ENCODE measurements at places on chromosomes 3 and 15.

GRCh38 chr15:70853973-70854665, at the start of gene LARP6:
TSS of gene LARP6 (minus strand) at chr15:70854157. CDS start at chr15:70854088, 69 bp downstream.
- DNase-seq, result no peak

- no peak for DNase-seq
These were observed 64.3 kb downstream of the CASR start for GRCh38 chr3:122247825-122248185.

DNA sequence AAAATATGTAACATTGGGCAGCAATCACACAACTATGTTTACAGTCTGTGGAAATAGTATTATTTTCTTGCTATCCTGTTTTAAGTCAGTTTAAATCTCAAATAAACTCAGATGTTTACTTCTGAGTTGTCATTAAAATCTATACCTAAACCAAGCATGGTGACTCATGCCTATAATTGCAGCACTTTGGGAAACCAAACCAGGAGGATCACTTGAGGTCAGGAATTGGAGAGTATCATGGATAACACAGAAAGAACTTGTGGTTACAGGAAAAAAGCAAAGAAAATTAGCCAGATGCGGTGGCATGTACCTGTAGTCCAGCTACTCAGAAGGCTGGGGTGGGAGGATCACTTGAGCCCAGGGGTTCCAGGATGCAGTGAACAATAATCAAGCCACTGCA, 631.6 kb upstream of the EPHA6 start:
- DNase-seq, result no peak

DNA sequence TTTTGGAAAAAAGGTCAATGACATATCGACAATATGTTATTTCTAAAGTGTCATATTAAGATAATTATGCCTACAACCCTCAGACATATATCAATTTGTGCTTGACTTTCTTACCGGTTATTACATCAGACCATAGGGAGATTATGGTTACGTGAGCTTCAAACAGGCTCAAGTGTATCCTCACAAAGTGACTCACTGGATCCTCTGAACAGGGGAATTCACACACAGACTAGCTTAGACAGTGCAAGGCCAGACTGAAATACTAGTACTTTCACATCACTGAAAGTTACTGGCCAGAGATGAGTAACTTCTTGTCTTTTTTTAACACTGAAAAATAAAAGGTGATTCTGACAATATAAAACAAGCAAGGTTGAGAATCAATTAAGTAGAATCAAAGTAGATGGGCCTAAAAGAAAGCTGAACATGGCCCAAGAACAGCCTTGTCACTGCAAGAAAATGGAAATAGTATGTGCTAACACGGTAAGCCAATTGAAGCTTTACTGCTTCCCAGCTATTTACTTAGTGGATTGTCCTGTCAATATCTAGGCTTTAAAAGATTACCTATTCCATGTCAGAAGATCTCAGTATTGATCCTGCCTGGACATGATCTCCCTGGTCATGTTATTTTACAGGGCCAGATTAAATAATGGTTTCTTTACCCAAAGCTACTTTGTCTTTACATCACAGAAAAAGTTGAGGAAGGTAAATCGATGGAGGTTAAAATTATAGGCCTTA, 848.6 kb downstream of the ROBO1 start:
- DNase-seq, result no peak

- DNase-seq, result no peak
These were observed 157.2 kb upstream of the IL12A start for GRCh38 chr3:159831466-159831865.

DNA sequence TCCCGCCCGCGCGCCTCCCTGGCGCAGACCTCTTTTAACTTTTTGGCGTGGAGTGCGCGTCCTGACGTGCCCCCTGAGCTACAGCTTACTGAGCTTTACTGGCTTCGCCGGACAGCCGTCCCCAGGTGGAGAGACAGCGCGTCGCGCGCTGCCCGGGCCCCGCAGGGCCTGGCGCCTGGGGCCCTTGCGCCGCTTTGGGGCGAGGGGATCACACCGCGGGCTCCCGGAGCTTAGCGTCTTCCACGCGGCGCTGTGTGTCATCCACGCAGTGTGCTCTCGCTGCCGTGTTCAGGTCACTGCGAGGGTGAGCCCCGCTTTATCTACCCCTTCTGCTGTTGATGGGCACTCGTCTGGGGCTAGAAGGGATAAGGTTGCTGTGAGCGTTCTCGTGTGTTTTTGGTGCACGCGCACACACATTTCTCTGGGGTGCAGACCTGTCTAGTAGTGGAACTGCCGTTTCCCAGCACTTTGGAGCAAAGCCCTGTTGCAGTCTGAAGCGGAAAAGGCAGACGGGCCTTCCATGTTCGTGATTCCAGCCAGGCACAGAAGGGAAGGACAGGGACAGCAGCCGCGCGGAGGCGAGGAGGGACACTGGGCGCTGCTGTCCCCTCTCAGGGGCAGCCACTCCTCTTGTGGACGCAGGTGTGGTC, 33.1 kb upstream of the ALDH1L1 start:
- no peak for DNase-seq

DNA sequence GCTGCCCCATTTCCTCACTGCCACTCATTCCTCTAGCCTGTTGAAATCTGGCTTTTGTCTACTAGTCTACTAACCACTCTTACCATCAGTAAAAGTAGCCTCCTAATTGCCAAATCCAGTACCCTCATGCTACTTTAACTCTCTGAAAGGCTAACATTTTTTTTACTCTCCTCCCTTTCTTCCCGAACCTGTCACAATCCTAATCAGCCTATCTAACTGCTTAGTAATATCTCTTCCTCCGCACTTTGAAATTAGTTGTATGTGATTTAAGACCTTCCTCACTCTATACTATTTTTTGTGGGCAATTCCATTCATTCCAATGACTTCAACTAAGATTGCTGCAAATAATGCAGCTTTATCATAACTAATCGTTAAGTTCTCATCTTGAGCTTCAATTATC, 3.7 kb downstream of the SENP7 start:
- no peak for DNase-seq

DNA sequence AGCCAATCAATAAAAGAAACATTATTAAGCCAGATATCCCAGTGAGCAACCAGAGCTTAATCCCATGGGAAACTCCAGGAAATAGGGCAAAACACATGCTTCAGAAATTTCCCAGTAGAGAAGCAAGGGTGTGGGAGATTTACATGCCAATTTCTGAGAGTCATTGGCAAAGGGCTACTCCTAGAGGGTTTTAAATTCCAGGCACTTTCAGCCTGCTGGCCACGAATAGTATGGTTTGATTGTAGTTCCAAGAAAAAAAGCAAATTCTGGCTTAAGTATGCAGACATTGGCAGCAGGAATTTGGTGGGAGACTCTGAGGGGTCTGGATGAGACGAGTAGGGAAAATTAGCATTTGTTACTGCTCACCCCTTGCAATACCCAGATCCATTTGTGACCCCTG, 402.1 kb upstream of the SUCLG2 start:
- DNase-seq, result no peak

GRCh38 chr15:92906563-92907081, 6.5 kb downstream of the CHD2 start:
- no peak for DNase-seq

- DNase-seq, result no peak
These were observed 6.3 kb upstream of the BHLHE40 start for GRCh38 chr3:4972652-4973643.

DNA sequence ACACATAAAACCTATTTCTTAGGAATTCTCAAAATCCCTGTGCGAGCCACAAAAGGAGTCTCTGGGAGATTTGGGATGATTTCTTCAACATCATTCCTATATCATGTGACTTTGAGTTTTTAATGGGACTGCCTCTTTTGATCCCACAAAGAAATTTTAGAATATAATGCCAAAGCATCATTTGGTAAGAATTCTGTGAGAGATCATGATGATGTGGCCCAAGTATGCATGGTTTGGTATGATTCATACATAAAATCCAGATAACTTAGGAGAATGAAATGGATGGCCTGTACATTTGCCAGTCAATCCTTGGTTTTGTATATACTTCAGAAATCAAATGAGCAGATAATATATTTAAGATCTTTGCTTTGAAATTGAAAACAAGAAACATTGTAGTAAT, 61.3 kb downstream of the UBE2E2 start:
- DNase-seq, result no peak

- no peak for DNase-seq
These were observed 219.7 kb downstream of the WNT5A start for GRCh38 chr3:55267206-55267930.

DNA sequence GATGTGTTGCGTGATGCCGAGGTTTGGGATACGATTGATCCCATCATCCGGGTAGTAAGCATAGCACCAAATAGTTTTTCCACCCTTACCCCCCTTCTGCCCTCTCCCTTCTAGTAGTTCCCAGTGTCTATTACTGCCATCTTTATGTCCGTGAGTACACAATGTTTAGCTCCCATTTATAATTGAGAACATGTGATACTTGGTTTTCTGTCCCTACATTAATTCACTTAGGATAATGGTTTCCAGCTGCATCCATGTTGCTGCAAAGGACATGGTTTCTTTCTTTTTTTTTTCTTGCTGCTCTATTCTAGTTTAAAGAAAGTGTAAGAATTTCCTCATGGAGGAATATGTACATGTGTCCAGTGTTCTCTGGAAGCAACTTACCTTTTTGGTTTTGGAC, 51.8 kb downstream of the NSUN3 start:
- no peak for DNase-seq

GRCh38 chr3:138960417-138960852, 13.4 kb downstream of the FOXL2NB start:
- DNase-seq, result no peak

DNA sequence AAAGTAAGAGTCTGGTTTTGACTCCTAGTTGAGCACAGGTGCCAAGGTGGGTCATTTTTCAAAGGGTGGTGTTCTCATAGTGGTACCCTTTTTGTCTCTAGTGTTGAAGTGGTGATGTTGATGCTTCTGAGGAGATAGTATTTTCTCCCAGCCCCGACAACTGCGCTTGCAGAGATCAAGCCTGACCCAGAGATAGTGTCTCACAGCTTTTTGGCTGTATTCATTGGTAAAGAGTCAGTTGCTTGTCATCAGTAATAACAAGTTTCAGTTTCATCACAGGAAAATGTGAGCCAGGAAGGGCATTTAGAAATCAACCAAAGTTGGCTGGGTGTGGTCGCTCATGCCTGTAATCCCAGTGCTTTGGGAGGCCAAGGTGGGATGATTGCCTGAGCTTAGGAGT, 139.3 kb downstream of the NFKBIZ start:
- no peak for DNase-seq

- no peak for DNase-seq
These were observed 541.7 kb downstream of the TBL1XR1 start for GRCh38 chr3:176655404-176656094.

DNA sequence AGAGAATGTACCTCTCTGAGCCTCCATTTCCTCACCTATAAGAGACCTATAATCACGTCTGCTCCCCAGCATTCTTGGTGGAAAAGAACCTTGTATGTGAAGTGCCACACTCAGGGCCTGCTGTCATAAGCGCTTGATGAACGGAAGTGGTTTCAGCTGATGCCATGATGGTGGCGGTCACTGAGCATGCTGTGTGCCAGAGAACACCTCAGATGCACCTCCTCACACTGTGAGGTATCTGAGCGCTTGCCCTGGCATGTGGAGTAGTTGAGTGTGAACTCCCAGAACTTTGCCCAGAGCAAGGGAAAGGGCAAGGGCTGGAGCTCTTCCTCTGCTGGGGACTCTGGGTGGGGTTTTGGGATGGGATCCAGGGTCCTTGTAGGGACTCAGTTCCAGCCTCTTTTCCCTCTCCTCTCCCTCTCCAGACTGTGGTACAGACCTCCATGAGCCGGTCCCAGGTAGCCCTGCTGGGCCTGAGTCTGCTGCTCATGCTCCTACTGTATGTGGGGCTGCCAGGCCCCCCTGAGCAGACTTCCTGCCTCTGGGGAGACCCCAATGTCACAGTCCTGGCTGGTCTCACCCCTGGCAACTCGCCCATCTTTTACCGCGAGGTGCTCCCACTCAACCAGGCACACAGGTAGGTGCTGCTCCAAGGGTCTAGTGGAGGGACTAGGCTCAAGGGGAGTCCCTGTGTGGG, 2.7 kb downstream of the ABHD14A start:
- DNase-seq, result no peak

DNA sequence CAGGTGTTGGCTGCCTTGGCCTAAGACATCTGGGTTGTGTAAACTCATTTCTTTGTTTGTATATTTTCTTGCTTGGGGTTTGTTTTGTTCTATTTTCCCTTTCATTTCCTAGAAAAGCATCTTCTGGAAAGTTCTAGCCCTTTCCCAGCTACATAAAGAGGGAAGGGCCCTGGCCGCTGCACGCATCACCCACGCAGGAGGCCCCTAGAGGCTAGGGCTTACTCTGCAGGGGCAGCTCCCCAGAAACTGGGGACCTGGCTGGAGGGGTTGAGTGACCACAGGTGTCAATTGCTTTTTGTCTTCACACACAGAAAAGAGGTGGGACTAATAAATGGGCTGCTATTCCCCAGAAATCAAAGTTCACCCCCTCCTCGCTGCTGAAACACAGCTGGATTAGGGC, 52.6 kb downstream of the PDIA5 start:
- DNase-seq, result no peak

All from amygdala (tissue), 56 donors.